ENCODE measurements at places on chromosomes 7 and 10. TPM values are rescaled to one million over a fixed set of nuclear protein-coding genes. Genes with fewer than 3 reads are reported as not detected.

GRCh38 chr7:157673573-157673972, 336.8 kb downstream of the DNAJB6 start:
- no peak for DNase-seq

DNA sequence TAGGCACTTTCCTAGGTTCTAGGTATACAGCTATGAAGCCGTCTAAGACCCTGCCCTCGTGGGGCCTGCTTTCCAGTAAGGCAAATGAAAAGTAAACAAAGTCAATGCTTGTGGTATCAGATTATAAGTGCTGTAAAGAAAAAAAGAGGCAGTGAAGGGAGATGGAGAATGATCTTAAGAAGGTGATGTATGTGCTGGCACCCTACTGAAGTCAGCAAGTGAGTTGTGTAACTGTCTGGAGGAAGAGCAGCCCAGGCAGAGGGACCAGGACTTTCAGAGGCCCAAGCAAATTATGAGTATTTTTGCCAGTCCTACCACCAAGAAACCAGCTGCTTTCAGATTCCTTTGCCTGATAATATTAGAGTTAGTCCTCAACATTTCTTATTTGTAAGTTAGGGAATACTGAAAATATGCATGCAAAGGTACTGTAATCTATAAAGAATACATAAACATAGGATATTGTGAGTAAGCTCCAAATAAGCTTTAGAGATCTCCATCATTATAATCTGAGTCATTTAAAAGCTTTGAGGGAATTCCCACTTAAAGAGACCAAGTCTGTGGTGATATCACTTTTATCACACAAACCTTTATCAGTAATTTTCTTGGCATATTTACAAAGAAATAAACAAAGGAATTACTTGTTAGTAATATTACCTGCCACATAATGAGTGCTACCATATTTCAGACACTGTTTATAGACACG, 329.2 kb upstream of the LRGUK start:
- DNase-seq: no peak

- DNase-seq: no peak
Observed at GRCh38 chr10:100509241-100509840, 10.3 kb downstream of the SEC31B start.

IFIT5 gene
- 11.1 TPM for total RNA-seq

Data from HCT116 (cell line).